ENCODE measurements at places on chromosomes 1 and 21.

DNA sequence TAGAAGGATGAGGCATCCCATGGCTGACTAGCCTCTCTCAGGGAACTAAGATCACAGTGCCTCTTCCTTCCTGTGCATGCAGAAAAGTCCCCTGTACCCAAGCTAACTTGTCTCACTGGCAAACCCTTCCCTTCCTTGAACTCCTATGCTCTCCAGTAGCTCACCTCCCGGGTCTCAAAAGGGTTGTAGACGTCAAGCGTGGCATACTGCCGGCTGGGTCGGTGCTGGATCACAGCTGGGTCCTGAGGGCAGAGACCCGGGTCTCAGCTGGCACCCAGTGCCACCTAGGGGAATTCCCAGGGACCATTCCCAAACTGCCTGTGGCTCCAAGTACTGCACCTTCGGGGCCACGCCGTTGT, 688 bp downstream of the SCAMP3 start:
- H3K36me3 ChIP-seq, result peaks cover 58% of the 10 kb centered on the region
- no peaks in the 10 kb centered on the region for H3K27me3 ChIP-seq
- H3K27ac ChIP-seq, result peak overlapping the region; percentile 88
- H3K4me1 ChIP-seq, result peaks cover 44% of the 10 kb centered on the region
- peak overlapping the region; percentile 90 for H3K4me3 ChIP-seq
- DNase-seq, result peak; percentile 18

DNA sequence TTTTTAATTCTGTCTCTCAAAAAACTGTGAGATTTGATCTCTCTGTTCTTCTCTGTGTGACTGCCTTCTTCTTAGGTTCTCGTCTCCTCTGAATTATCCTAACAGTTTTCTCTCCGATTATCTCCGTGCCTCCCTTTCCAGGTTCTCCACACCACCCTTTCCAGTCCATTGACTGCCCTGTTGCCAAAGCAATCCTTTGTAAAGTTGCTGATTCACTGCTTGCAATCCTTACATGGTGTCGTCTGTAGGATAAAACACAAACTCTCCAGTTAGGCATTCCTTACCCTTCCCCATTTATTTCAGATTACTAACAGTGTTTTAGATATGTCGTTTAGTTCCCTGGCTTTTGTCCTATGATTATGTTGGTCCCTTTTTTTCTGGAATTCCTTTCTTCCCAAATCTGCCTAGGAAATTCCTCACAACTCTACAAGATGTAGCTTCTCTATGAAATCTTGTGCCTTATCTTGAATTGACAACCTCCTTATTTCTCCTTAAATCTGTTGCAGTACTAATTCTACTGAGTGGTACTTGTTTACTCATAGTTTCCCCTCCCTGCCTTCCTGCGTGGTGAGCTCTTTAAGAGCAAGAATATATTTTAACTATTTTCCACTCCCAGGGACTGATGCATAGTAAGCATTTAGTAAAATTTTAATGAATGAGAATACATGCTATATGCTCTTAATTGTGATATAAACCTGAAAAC, 22.3 kb downstream of the RCOR3 start:
- H3K27ac ChIP-seq, result no peak overlapping the region
- H3K36me3 ChIP-seq, result peaks cover 24% of the 10 kb centered on the region
- H3K27me3 ChIP-seq, result no peaks in the 10 kb centered on the region
- H3K4me3 ChIP-seq, result no peak overlapping the region

- peak; percentile 30 for DNase-seq
- peaks cover 17% of the 10 kb centered on the region for H3K36me3 ChIP-seq
- H3K4me1 ChIP-seq, result peaks cover 19% of the 10 kb centered on the region
- peak overlapping the region; percentile 74 for H3K27ac ChIP-seq
- no peaks in the 10 kb centered on the region for H3K27me3 ChIP-seq
- no peak overlapping the region for H3K4me3 ChIP-seq
Measured at GRCh38 chr1:11749203-11749689, 12.7 kb upstream of the C1orf167 start.

DNA sequence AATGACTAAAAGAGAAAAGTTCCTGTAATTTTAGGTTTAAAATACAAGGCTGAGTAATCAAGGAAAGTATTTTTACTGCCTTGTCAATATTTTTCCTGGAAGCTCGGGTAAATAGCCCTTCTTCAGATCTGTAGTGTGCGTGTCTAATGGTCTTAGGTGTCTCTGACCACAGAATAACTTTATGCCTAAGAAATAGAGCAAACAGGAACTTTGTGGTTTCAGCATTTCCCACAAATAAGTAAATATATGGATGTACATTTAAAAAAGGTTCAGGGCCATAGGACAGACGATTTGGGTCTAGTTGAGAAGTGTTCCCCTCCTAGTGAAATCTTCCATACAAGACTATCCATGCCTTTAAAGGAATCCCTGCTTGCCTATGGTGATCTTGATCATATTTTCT, 107.0 kb downstream of the ZC3H11B start:
- H3K27ac ChIP-seq, result no peak overlapping the region
- no peak overlapping the region for H3K4me3 ChIP-seq
- no peaks in the 10 kb centered on the region for H3K36me3 ChIP-seq
- H3K4me1 ChIP-seq, result no peaks in the 10 kb centered on the region
- peaks cover 3% of the 10 kb centered on the region for H3K27me3 ChIP-seq

- no peak overlapping the region for H3K4me3 ChIP-seq
- H3K27ac ChIP-seq, result no peak overlapping the region
- DNase-seq, result no peak
- no peaks in the 10 kb centered on the region for H3K27me3 ChIP-seq
- no peaks in the 10 kb centered on the region for H3K36me3 ChIP-seq
- H3K4me1 ChIP-seq, result no peaks in the 10 kb centered on the region
Measured at GRCh38 chr1:104403883-104404282, 654.2 kb downstream of the AMY1C start.

GRCh38 chr1:186218654-186219352, 156.2 kb downstream of the TPR start:
- H3K36me3 ChIP-seq, result no peaks in the 10 kb centered on the region
- H3K4me1 ChIP-seq, result no peaks in the 10 kb centered on the region
- no peak overlapping the region for H3K4me3 ChIP-seq

DNA sequence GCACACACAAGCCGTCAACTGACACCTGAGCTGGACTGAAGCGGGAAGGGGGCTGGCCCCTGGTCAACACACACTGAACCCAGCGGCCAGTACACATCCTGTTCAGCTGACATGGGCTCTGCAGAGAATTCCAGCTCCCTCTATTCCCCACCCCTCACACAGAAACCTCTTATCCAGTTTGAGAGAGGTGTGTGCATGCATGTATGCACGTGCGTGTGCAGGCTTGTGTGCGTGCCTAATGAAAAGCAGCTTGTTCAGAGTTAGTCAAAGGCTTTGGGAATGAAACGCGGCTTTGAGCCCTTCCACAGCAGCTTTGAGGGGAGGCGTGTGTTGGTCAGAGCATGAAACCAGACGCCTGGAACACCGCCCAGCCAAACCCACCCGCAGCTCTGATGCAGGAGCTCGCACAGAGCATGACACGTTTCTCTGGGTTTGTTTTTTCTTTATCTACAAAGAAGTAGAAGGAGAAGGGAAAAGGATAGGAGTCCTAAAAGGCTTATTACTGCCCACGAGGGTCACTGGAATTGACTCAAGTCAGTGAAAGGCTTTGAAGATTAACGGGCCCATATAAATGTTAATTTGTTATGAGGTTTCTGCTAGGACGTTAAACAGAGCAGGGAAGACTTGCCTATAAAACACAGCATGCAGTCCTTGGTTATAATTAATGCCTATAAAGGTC, 184.2 kb downstream of the ETS2 start:
- H3K27me3 ChIP-seq, result peaks cover 6% of the 10 kb centered on the region
- peaks cover 3% of the 10 kb centered on the region for H3K36me3 ChIP-seq
- peaks cover 14% of the 10 kb centered on the region for H3K4me1 ChIP-seq
- DNase-seq, result no peak
- H3K4me3 ChIP-seq, result no peak overlapping the region

- no peaks in the 10 kb centered on the region for H3K27me3 ChIP-seq
- peaks cover 57% of the 10 kb centered on the region for H3K36me3 ChIP-seq
- no peak overlapping the region for H3K4me3 ChIP-seq
- H3K4me1 ChIP-seq, result peaks cover 30% of the 10 kb centered on the region
Measured at GRCh38 chr1:46705408-46705807, 13.5 kb downstream of the EFCAB14 start.

Measured in activated T-helper 1 cell treated with anti-CD3 and anti-CD28 coated beads, Interleukin-12 subunit alpha, Interleukin-12 subunit beta, Interleukin-2, Interleukin-4 antibody, amounts not matched to agents 30 ng/mL and 10 ng/mL and 1 ng/mL, durations not matched to agents 14 hours and 24 hours and 36 hours (primary cell).